Keratinocyte (primary cell): ENCODE measurements at places on chromosomes 2 and 18. TPM values are rescaled to one million over a fixed set of nuclear protein-coding genes. Genes with fewer than 3 reads are reported as not detected.

Gene MPP4
- 0.27 to 0.63 TPM (median 0.42 TPM) in 3 replicates for polyA plus RNA-seq

- no peaks in the 10 kb centered on the region for H3K36me3 ChIP-seq
- H3K4me1 ChIP-seq = peaks cover 4% of the 10 kb centered on the region
- DNase-seq = no peak
- H3K4me3 ChIP-seq = no peak overlapping the region
- H3K27me3 ChIP-seq = peaks cover 7% of the 10 kb centered on the region
These were observed 10.2 kb upstream of the GPC1 start for GRCh38 chr2:240425236-240425615.

GRCh38 chr18:29982218-29982617, 1060.3 kb downstream of the DSC3 start:
- DNase-seq = no peak
- no peak overlapping the region for H3K27ac ChIP-seq
- no peaks in the 10 kb centered on the region for H3K4me1 ChIP-seq
- H3K27me3 ChIP-seq = no peaks in the 10 kb centered on the region
- no peaks in the 10 kb centered on the region for H3K36me3 ChIP-seq
- H3K4me3 ChIP-seq = no peak overlapping the region

Gene SLC25A52
- 0.04 TPM in 1 of 3 replicates, not detected in the others for polyA plus RNA-seq
